ENCODE measurements at places on chromosomes 1 and 21.

- DNase-seq: no peak
Measured at GRCh38 chr1:46302641-46303037, 777 bp downstream of the LRRC41 start.

- no peak for DNase-seq
Measured at GRCh38 chr1:99472893-99473292, 173.0 kb upstream of the PALMD start.

GRCh38 chr1:17121881-17122280, 2.6 kb upstream of the PADI2 start:
- no peak for DNase-seq

- DNase-seq: no peak
Measured at GRCh38 chr1:19353596-19353995, 41.5 kb downstream of the SLC66A1 start.

- DNase-seq: no peak
Measured at GRCh38 chr1:39650431-39650830, 11.0 kb upstream of the HEYL start.

DNA sequence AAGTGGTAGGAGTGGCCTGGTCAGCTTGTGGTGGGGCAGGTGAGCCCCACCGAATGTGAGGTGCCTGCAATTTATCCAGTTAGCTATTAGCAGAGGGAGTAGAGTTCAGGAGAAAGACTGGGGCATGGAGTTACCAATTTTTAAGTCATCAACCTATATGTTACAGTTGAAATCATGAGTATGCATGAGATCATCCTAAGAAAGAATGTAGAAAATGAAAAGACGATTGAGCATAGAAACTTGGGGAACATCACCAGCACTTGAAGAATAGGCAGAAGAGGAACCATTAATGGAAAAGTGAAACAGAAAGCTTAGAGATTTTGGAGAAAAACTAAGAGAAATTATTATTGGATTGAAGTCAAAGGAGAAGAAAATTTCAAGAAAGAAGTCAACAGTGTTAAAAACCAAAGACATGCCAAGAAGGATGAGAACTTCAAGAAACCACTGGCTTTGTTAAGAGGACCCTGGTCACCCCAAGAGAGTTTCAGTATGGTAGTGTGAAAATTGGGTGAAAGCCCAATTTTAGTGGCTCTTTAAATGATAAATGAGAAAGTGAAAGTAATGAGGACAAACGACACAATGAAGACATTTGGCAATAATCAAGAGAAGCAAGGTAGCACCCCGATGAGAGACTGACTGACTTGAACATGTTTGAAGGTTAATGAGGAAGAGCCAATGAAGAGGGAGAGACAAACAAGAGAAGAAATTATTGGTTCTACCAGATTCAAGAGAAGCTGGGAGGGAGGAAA, 36.7 kb downstream of the DNASE2B start:
- no peak for DNase-seq

DNA sequence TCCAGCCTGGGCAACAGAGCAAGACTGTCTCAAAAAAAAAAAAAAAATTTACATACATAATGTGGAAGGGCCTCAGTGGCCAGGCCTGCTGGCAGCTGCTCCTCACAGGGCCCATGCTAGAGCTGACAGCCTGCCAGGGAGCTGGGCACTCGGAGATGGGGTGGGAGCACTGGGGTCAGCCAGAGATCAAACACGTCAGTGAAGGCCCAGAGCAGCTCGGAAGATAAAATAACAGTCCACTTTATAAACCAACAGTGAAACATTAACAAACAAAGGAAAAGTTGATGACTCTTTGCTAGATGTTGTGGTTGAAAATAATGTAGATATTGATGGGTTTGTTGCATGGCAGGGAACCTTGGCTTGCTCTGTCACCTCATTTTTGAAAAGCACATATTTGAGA, 42.7 kb downstream of the ATP5PF start:
- no peak for DNase-seq

GRCh38 chr1:172670791-172671190, 11.9 kb downstream of the FASLG start:
- no peak for DNase-seq

DNA sequence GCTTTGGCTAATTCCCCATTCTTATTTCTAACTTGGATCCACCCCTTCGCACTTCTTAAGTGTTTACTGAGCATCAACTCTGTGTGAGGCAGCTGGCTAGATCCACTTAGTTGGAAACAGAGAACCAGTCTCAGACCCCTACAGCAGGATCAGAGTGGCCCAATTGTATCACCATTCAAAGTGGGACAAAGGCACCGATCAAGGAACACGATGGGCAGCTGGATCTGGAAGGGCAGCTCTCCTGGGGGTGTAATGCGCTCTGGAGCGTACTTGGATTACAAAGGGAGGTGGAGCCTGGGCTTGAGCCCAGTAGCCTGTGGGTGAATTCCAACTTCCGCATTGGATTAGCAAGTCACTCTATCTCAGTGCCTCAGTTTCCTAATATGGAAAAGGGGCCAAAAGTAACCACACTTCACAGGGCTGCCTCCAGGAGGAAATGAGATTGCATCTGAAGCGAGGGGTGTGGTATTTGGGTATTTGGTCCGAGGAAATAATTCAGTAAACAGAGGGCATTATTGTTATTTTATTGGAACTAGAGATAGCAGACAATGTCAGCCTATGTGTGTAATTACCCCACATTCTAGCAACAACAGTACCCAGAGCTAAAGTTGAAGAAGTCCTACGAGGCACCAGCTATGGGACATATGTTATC, 11.9 kb downstream of the ECE1 start:
- DNase-seq: no peak

DNA sequence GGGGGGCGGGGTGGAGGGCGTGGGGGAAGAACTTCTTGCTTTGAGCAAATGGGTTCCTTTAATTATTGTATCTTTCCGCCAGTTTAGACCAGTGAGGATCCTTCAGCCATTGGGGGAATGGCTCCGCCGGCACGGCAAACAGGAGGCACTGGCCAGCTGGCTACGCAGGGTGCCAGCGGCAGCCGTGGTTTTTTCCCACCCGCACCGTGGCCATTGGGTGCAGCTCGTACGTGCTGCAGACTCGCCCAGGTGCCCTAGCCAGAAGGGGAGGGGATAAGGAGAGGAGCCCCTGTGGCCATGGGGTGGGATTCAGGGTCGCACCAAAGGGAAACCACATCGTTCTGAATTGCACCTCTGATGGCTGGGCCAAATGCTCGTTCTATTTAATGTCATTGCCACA, 65.6 kb downstream of the RGSL1 start:
- no peak for DNase-seq

GRCh38 chr1:24890887-24891286, 39.2 kb downstream of the RUNX3 start:
- no peak for DNase-seq

DNA sequence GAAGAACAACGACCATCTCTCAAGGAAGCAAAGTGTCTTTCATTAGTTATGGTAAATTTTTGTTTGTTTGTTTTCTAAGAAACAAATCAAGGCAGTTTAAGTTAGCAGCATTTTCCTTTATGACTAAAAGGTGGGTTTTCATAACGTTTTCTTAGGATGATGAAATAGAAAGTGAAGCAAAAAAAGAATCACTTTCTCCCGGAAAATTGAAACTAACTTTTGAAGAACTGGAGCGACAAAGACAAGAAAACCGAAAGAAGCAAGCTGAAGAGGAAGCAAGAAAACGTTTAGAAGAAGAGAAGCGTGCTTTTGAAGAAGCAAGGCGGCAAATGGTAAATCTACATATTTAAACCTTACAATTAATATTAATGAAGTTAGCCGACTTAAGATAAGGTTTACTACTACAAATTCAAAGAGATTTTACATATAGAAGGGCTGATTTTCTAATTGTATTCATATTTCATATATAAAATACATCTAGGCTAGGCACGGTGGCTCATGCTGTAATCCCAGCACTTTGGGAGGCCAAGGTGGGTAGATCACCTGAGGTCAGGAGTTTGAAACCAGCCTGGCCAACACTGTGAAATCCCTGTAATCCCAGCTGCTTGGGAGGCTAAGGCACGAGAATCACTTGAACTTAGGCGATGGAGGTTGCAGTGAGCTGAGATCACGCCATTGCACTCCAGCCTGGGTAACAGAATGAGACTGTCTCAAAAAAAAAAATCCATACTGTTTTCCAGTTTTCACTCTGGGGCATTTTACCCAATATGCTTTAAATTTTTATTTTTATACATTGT, 38.3 kb downstream of the NEXN start:
- DNase-seq: no peak

- DNase-seq: no peak
Measured at GRCh38 chr1:117169871-117170596, 40.7 kb downstream of the VTCN1 start.

- peak; percentile 38 for DNase-seq
Measured at GRCh38 chr1:24415910-24416665, 486 bp downstream of the NIPAL3 start.

GRCh38 chr1:72137656-72138055, 144.7 kb downstream of the NEGR1 start:
- no peak for DNase-seq

- DNase-seq: no peak
Measured at GRCh38 chr21:38327984-38328383, 71.2 kb downstream of the KCNJ15 start.

DNA sequence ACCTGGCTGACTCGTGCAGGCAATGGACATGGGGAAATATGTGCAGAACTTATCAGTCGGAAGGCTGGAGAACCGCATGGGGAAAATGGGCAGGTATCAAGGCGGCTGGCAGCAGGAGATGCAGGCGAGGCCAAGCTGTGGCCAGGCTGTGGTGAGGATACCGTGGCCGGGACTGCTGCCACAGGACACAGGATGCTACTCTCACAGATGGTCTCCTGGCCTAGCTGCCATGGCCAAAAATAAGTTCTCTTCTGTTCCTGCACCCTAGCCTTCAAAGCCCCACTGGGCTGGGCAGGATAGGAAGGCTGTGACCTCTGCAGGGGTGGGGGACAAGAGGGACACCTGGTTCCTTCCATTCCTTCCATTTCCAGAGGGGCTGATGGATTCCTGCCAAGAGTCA, 26.4 kb downstream of the TEX35 start:
- no peak for DNase-seq

DNA sequence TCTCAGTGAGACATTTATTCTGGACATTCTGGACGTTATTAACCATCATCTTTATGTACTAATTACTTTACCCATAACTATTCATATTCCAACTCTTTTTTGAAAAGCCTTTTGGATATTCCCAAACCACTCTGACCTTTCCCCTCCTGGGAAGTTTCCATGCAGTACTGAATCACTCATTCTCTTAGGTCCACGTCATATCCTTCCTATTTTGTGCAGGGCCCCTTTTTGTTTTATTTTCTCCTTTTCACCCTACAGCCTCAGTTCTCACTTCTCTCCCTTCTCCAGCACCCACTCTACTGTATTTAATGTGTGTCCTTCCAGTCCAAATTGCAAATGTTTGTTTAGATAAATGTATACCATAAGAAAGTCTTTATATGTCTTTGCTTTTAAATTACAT, 16.4 kb upstream of the ATP1A1 start:
- DNase-seq: no peak

DNA sequence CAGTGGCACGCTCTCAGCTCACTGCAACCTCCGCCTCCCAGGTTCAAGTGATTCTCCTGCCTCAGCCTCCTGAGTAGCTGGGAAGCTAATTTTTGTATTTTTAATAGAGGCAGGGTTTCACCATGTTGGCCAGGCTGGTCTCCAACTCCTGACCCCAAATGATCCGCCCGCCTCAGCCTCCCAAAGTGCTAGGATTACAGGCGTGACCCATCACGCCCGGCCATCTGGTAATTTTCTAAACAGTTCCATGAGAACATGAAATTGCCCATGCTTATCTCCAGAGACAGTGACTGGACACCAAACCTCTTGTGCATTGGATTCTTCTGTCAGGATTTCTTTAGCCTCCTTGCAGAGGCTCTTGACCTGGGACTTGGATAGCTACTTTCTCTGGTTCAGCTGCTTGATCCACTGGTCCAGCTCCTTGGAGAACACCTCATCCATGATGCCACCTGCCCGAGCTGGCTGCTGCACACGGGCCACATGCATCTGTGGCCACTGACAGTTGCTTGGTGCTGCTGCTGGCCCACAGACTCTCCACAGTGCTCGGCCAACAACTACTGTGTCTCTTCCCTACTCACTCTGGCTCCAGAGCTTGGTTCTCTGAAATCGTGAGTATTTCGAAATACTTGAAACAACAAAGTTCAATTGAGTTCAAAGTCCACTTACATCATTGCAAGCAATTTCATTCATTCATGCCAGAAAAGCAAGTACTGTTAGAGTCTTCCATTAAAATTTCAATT, 40.0 kb upstream of the CTPS1 start:
- DNase-seq: no peak
